ENCODE measurements at places on chromosomes 5 and 9.

GRCh38 chr5:24732184-24732583 lies 87.4 kb upstream of the CDH10 start:
- DNase-seq: no peak

- DNase-seq: no peak
These were observed 86.3 kb downstream of the S1PR3 start for GRCh38 chr9:89077519-89077918.

- DNase-seq: peak; percentile 40
These were observed 24.5 kb downstream of the C9orf152 start for GRCh38 chr9:110183208-110184145.

GRCh38 chr9:75653750-75654149 lies 236.7 kb upstream of the PCSK5 start:
- DNase-seq: no peak

- DNase-seq: no peak
These were observed 127.3 kb upstream of the RORB start for GRCh38 chr9:74369844-74370243.

GRCh38 chr9:137301081-137301947 lies 757 bp downstream of the NRARP start:
- peak; percentile 41 for DNase-seq

- DNase-seq: no peak
These were observed 211.6 kb downstream of the MSX2 start for GRCh38 chr5:174935854-174936474.

DNA sequence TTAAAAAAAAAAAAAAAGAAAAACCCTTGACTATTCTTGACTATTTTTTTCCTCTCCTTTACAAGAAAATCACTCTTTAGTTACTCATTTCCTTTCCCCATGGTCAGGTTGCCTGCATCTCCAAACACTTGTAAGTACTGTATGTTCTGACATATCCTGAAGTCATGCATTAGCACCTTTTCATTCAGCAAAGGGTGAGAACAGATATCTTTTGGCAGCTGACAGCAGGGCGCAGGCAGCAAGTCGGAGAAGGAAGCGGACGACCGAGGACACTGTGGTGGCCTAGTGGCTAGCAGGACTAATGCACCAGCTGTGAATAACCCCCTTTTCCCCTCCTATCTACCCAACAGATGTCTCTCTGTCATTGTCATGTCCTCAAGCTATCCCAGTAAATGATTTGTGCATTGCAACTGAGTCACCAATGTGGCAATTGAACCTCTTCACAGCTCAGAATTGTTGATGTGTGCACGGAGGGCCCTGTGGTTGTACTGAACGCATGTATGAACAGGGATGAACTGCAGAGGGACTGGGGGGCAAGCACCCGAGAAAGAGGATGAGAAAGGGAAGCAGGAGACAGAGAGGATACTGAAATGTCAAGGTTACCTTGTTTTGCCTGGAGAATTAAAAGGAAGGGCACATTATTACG lies 996.0 kb upstream of the ARRDC3 start:
- no peak for DNase-seq

- DNase-seq: no peak
These were observed 586.3 kb downstream of the PTPRD start for GRCh38 chr9:10026443-10026984.

DNA sequence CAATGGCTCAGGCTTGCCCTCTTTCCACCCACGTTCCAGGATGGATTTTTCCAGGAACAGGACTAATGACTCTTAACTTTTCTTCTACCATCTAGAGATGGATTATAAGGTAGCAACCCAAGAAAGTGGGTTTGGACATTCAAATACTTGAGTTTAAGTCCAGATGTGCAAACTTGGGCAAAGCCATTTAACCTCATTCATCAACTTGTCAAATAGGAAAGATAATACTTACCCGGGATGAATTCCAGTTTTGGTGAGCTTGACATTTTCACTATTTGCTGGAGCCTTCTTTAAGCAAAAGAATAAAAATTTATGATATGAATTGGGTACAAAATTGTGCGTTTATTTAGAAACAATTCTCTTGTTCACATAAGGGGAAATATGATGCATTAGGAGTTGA lies 44.3 kb upstream of the ZBED3 start:
- DNase-seq: no peak

DNA sequence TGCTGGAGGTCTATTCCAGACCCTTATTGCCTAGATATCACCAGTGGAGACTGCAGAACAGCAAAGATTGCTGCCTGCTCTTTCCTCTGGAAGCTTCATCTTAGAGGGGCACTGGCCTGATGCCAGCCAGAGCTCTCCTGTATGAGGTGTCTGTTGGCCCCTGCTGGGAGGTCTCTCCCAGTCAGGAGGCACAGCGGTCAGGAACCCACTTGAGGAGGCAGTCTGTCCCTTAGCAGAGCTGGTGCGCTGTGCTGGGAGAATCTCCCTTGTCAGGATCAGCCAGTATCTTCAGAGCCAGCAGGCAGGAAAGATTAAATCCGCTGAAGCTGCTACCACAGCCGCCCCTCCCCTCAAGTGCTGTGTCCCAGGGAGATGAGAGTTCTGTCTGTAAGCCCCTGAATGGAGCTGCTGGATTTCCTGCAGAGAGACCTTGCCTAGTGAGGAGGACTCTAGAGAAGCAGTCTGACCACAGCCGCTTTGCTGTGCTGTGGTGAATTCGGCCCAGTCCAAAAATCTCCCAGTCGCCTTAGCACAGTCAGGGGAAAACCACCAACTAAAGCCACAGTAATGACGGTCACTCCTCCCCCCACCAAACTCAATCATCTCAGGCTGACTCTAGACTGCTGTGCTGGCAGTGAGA lies 124.1 kb downstream of the JAKMIP2 start:
- no peak for DNase-seq

- no peak for DNase-seq
These were observed 96.7 kb upstream of the SEMA6A start for GRCh38 chr5:116671211-116671736.

GRCh38 chr9:14715102-14715501 lies 7.4 kb downstream of the CER1 start:
- no peak for DNase-seq

- DNase-seq: peak; percentile 29
These were observed 687.0 kb upstream of the FTMT start for GRCh38 chr5:121164632-121165031.

GRCh38 chr5:154850255-154851062 lies at the start of gene FAXDC2:
TSS of gene FAXDC2 (minus strand) at chr5:154850603. CDS start at chr5:154838178, 12,425 bp downstream.
- no peak for DNase-seq

GRCh38 chr5:73152411-73153388 lies 20.3 kb upstream of the TMEM174 start:
- no peak for DNase-seq

DNA sequence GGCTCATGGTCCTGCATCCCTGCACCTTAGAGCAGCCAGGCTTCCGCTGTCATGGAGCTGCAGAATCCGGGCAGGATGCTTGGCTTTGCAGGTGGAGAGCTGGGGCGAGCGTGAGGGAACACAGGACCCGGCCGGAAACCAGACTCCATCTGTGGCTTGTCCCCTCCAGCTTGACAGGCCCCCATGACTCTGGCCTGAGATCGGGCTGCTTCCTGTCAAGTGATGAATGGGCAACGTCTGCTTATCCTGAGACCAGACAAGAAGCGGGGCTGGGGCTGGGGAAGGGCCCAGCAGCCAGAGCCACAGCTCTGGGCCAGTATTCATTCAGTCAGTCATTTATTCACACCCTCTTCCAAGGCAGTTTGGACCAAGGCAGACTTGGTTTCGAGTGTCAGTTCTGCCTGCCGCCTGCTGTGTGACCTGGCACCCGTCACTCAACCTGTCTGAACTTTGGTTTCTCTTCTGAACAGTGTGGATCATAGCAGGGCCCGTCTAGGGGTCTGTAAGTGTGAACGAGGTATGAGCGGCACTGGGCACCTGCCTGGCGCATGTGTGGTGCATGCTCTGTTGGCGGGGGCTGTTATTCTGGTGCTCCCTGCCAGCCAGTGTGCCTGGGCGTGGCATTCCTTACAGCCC lies 37.5 kb downstream of the NEK6 start:
- DNase-seq: peak; percentile 89

DNA sequence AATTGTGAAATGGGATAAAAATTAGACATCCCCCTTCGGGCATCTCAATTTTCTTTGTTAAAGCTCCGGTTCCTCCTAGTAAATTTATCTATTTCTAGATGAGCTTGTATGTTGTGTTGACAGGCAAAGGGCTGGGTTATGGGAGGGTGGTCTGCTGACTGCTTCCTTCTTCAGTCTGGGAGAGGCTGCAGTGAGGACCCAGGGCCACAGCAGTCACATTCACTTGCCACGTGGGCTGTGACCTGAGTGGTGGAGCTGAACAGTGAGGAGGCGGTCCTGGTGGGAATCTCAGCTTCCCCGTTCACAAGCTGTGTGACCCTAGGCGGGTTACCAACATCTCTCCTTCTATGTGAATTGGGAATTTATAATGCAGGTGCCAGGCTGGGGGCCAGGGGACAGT lies 57.5 kb upstream of the RXRA start:
- no peak for DNase-seq

GRCh38 chr5:44390351-44390750 lies 1.1 kb upstream of the FGF10 start:
- DNase-seq: no peak

DNA sequence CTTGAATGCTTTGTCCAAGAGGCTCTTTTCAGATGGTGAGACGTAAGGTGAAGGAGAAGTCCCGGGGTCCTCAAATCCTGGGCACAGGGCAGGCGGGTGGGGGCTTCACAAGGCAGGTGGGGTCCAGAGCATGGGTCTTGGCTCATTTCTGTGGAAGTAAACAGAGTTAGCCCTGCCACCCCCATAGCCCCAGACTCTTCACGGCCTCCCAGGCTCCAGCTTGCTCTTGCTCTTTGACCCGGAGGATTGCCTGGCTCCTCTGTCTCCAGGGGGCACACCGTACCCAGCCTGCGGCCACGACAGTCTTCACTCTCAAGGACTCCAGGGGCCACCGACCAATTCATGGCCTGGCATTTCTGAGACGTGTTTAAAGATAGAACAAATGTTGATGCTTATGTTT lies 28.8 kb upstream of the POMT1 start:
- DNase-seq: no peak

GRCh38 chr5:102090770-102091169 lies 205.3 kb downstream of the SLCO4C1 start:
- DNase-seq: no peak

DNA sequence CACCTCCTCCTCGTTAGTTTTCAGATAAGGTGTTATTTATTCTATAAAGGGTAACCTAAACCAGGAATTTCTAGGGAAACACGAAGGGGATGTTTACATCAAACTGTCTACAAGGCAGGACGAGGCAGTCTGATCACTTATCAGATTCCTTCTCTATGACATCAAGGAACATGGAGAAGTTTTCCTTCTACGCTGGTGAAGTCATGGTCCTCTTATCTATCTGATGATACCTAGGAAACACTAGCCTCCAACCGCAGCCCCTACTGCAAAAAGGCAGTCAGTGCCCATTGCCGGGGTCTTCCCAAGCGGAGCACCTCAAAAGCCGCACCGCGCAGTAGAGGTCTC lies 1.5 kb downstream of the MPDZ start:
- no peak for DNase-seq

- no peak for DNase-seq
These were observed 34.1 kb downstream of the FABP6 start for GRCh38 chr5:160263326-160263855.

DNA sequence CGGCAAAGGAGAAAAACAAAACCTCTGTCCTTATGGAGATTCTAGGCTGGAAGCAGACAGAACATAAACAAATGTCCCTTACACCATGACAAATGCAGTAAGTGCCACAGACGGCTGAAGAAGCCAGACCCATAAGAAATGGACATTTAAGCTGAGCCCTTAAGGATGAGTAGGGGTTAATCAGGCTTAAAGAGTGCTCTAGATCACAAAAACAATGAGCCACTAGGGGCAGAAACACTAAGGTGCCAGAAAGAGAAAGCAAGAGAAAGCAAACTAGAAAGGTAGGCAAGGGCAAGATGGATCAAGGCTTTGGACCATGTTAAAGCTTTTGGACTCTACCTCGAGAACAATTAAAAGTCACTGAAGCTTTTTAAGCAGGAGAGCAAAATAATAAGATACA lies 326.9 kb upstream of the WWC1 start:
- DNase-seq: no peak

DNA sequence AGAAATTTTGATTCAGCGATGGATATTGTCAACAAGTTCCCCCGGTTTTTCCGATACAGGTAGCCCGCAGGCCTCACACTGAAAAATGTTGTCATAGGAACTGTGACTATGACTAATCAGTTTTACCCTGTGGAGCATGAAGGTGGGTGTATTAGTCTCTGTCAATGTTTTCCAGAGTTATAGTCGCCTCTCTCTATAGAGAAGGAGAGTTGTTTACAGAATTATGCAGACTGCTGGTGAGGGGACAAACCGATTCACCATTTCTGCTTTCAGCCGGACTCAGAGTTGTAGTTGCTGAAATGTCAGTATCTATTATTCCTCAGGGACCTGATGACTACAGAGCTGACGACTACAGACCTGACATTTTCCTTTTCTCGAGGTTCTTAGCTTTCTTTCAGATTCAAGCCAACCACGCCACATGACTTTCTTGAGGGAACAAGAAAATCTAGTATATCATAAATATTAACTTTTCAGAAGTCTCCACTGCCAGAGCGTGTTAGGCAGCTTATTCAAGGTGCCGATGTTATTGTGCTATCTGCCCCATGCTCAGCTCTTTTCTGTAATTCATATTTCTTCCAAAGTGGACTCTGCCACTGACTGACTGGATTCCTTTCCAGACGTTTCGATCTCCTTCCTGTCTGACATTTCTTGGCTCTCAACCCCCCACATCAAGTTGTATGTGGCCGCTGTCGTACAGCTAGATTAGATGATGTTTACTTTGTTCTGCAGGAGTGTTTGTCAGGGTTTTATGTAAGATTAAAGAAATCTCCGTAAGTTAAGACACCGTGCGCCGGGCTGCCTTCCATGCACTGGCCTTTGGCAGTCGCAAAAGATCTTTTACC lies 178.1 kb downstream of the FGF1 start:
- no peak for DNase-seq

DNA sequence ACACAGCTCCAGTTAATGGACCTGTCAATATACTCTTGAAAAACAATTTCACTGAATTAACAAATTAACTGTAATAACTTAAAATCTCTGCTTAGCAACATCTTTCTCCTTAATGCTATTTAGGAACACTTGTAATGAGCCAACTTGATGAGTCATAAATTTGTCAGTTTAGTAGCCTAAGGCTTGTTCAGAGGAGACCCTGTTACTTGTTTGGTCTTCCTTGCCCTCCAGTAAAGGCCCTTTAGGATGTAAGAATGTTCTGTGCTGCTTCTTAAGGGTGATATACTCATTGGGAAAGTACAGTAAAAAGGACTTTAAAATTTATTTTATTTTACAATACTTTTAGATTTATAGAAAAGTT lies 11.4 kb upstream of the MATR3 start:
- no peak for DNase-seq
